ENCODE measurements at places on chromosomes 11 and 22.

GRCh38 chr11:126633330-126633729 lies 277.8 kb downstream of the ST3GAL4 start:
- no peak for DNase-seq

- DNase-seq = peak; percentile 89
Observed at GRCh38 chr11:120801801-120802689, 221.9 kb upstream of the TBCEL start.

DNA sequence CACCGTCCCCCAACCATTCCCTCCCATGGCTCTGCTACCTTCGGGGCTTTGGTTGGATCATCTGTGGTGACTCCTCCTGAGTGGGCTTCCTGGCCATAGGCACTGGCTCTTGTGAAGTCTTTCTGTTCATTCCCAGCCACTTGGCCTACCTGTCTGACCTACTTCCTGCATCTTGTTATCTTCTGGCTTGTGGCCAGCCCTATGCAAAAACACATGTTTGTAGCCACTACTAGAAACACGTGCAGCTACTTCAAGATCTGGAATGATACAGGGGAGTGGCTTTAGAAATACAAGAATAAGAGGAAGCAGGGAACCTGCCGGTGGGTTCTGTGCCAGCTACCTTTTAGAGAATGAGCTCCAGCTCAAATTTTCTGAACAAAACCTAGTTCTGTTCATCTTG lies 20.9 kb downstream of the RCOR2 start:
- no peak for DNase-seq

- peak; percentile 86 for DNase-seq
Observed at GRCh38 chr11:77113382-77114088, 10.9 kb downstream of the OMP start.

- DNase-seq = peak; percentile 78
Observed at GRCh38 chr11:32960553-32961164, 55.0 kb upstream of the DEPDC7 start.

GRCh38 chr22:20031732-20032406 lies 11.0 kb downstream of the TANGO2 start:
- DNase-seq = peak; percentile 46

- DNase-seq = no peak
Observed at GRCh38 chr22:37109242-37109917, at the start of gene TMPRSS6. TSS of gene TMPRSS6 (minus strand) at chr22:37109713. CDS start at chr22:37103417, 6,296 bp downstream.

GRCh38 chr11:133576351-133576750 lies 44.0 kb upstream of the OPCML start:
- peak; percentile 89 for DNase-seq

GRCh38 chr11:118252688-118253087 lies 523 bp upstream of the MPZL3 start:
- no peak for DNase-seq

Measured in GM23338 (cell line).